ENCODE measurements at places on chromosomes 11 and 22.

DNA sequence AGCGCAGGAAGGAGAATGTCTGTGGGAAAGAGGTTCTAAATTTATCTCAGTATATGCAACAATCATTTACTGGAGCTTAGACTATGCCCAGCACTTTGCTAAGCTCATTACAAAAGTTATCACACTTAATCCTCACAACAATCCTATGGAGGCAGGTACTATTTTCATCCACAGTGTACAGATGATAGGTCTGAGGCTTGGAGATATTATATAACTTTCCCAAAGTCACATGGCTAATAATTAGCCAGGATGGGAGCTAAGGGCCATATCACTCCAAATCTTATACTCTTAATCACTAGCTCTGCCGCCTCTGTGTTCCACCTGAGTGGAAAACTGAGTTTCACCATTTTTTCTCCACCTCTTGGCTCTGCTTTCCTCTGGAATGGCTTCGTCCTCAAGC lies 47.3 kb upstream of the CAPRIN1 start:
- no peak for DNase-seq

DNA sequence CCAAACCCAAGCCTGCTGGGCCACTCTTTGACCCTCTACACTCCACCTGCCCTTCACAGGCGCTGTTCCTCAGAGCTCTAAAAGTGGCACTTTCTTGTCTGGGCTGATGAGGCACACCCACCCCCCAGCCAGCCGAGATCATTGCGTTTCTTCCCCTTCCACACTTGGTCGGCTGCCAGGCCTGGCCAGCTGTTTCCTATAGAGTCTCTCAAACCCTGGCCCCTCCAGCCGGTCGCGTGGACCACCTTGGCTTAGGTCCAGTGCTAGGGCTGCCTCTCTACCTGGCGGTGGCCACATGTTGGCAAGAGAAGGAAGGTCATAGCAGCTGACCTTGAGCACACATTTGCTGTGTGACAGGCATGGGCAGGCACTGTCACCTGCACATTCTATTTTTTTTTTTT lies 60.6 kb downstream of the PPP6R2 start:
- DNase-seq, result no peak

- no peak for DNase-seq
These were observed 32.6 kb downstream of the SVIP start for GRCh38 chr11:22797047-22797446.

DNA sequence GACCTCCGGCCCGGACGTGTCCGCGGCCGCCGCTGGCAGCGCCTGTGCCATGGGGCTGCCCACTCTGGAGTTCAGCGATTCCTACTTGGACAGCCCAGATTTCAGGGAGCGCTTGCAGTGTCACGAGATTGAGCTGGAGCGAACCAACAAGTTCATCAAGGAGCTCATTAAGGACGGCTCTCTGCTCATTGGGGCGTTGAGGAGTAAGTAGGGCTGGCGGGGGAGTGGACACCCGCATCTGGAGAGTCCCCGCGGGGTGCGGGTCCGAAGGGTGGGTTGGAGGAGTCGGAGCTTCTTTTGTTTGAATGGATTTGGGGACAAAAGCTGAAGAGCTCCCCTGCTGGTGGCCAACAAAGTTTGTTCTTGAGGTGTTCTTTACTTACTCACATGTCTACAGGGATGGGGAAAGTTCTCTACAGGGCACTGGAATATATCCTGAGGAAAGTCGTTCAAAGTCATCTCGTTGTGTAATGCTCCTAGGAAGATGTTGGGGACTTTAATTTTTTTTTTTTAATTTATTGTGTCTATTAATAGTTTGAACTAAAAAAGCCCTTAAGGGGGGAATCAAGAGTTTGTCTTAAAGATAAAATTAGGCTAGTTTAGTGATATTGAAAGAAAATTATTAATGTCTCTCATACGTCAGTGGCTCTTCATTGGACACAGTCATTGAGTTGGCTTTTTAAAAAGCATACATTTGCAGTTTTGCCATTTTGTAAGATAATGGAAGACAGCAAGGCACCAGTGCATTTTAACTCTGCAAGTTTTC lies 725 bp downstream of the ARHGAP42 start:
- DNase-seq, result no peak

All from stimulated activated CD4-positive, alpha-beta T cell treated with anti-CD3 and anti-CD28 coated beads, Interleukin-1b, Interleukin-23, amount 100 ng/mL, for 24 hours (primary cell).